ENCODE measurements at places on chromosomes 13 and 19. TPM values are rescaled to one million over a fixed set of nuclear protein-coding genes. Genes with fewer than 3 reads are reported as not detected.

ZNF765 gene
- total RNA-seq = 7.7 TPM

TLE6 gene
- not detected for total RNA-seq

ZNF491 gene
- total RNA-seq = 0.60 TPM

ZNF667 gene
- total RNA-seq = 2.0 TPM

NKPD1 gene
- 0.57 TPM for total RNA-seq

GRCh38 chr13:77595166-77595810 is 59.8 kb downstream of the SCEL start:
- no peak for DNase-seq

DNA sequence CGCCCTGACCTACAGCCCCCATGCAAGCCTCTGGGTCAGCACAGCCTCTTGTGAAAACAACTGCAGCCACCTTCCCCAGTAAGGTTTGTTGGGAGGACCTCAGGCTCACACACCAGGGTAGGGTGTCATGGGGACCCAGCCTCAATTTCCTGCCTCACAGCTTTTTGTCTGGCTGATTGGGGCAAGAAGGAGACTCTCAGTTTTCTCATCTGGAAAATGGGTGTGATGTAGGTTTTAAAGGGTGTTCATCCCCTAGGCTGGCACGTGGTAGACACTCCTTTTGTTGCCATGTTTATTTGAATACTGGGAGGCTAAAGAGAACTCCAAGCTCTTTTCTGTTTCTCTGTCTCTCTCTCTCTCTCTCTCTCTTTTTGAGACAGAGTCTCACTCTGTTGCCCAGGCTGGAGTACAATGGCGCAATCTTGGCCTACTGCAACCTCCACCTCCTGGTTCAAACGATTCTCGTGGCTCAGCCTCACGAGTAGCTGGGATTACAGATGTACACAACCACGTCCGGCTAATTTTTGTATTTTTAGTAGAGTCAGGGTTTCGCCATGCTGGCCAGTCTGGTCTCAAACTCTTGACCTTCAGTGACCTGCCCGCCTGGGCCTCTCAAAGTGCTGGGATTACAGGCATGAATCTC is 18.2 kb upstream of the PLAUR start:
- DNase-seq = no peak

DNA sequence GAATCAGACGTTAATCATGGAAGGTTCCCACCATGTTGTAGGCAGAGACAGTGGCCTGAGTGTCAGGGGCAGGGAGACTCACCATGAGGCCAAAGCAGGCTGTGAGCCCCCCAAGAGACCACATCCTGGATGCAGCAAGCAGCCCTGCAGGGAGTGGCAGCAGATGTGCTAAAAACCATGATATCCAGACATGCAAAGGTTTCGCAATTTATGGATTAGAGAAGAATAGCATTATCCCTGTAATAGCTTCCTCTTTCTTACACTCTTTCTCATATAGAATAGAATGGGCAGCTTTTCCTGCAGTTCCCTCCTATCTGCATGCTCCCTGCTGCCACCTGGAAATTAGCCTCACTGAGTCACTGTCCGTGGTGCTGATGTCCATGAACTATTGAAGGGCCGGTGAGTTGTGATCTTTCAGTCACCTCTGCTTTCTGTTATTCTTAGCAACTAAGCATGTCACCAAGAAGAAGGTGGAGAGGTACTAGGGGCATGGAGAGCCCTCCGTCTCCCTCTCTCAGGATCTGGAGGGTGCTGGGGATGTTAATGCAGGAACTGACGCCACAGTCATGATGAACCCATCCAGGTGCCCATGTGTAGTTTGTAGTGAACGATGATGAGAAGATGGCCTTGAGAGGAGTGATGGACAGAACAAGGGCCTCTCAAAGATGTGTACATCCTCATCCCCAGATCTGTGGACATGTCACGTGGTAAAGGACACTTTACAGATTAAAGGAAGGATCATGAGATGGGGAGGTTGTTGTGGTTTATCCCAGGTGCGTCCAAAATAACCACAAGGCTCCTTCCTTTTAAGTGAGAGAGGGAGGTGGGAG is 9.9 kb downstream of the CEACAM4 start:
- DNase-seq = no peak

GRCh38 chr13:67549331-67549730 is 319.2 kb upstream of the PCDH9 start:
- DNase-seq = no peak

Measured in T-helper 17 cell (primary cell).